ENCODE measurements at places on chromosomes 11 and 22. TPM values are rescaled to one million over a fixed set of nuclear protein-coding genes. Genes with fewer than 3 reads are reported as not detected.
A peak's percentile ranks its signal among the peaks of the same experiment; 100 is the strongest.

DNA sequence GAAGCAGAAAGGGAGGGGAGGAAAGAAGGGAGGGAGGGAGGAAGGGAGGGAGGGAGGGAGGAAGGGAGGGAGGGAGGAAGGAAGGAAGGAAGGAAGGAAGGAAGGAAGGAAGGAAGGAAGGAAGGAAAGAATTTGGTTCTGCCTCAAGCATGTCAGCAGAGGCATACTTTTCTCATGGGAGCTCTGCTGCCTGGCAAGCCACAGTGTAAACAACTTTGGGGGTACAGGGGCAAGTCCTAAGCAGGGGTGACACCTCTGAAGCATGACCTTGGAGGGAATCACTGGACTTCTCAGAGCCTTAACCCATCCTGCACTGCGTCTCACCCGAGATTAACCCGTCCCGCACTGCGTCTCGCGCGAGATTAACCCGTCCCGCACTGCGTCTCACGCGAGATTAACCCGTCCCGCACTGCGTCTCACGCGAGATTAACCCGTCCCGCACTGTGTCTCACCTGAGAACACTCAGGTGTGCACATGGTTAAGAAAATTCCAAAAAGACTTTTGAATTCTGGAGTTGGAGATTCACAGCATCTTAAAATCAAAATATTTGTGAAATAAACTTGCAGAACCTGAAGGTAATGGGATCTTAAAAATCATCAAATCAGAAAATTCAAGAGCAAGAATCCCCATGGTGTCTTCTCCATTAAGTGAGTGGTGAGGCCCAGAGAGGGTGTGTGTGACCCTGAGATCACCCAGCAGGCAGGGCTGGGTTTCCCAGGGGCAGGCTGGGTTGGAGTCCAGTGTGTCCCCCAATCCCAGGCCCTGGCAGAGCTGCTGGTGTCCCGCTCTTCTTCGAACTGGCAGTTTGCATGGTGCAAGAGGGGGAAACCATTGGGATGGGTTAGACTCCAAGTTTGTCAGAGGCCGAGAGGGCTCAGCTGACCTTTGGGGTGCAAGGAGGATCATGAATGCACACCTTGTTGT lies 190.4 kb downstream of the MN1 start:
- peaks cover 63% of the 10 kb centered on the region for H3K27me3 ChIP-seq
- H3K4me3 ChIP-seq, result no peak overlapping the region
- H3K27ac ChIP-seq, result no peak overlapping the region
- DNase-seq, result no peak
- H3K4me1 ChIP-seq, result peaks cover 8% of the 10 kb centered on the region
- no peaks in the 10 kb centered on the region for H3K36me3 ChIP-seq

DNA sequence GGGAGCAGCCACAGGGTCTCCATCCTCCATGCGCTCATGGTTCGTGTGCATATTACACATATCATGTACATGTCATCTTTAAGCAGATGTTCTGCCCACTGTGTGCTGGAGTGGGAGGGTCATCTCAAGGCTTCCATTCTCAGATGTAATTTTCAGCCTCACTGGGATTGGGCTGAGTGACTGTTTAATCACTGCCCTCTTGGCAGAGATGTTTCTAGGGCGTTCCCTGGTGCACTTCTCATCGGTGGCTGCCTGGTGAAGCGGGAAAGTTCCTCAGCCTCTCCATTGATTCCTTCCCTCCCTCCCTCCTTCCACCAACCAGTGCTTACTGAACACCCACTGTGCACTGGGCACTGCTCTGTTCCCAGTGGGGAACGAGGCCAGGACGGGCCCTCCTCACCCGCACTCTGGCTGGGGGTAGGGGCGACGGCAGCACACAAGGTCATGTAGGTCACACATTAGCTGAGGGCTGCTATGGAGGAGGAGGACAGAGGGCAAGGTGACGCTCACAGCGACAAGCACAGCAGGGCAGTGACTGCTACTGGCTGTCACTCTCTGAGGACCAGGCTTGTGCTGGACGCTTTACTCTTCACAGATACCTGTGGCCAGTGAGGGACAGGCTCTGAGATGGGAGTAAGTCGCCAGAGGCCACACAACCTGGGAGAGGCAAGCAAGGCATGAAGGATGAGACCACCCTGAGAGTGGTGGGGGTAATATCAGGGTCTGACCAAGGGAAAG lies 22.9 kb downstream of the GNAZ start:
- no peaks in the 10 kb centered on the region for H3K27me3 ChIP-seq
- no peaks in the 10 kb centered on the region for H3K36me3 ChIP-seq
- peaks cover 6% of the 10 kb centered on the region for H3K4me1 ChIP-seq
- no peak overlapping the region for H3K27ac ChIP-seq

DNA sequence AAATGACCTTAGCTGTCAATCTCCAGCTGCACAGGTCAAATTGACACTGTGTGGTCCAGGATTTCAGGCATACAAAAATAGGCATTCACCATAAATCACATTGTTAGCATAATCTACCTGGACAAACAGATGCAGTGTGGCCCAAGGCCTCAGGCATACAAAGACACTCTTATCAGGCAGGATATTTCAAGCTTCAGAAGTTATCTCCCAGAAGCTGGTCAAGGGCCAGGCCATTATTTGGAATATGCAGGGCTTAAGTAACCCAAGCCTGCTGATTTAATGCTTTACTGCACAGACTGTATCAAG lies 25.5 kb upstream of the HORMAD2 start:
- H3K4me1 ChIP-seq, result peaks cover 14% of the 10 kb centered on the region
- no peaks in the 10 kb centered on the region for H3K27me3 ChIP-seq
- H3K4me3 ChIP-seq, result no peak overlapping the region
- DNase-seq, result no peak
- H3K27ac ChIP-seq, result no peak overlapping the region
- no peaks in the 10 kb centered on the region for H3K36me3 ChIP-seq

Gene TTC38
- total RNA-seq, result 25.4 TPM

Gene GNB1L
- total RNA-seq, result 2.9 TPM

GRCh38 chr11:11122749-11123148 lies 230.3 kb downstream of the CSNK2A3 start:
- no peak for DNase-seq
- H3K4me1 ChIP-seq, result no peaks in the 10 kb centered on the region
- no peak overlapping the region for H3K27ac ChIP-seq
- H3K27me3 ChIP-seq, result no peaks in the 10 kb centered on the region

Gene NPAS4
- total RNA-seq, result not detected

Gene CRYBB1
- total RNA-seq, result 0.66 TPM

- H3K4me1 ChIP-seq, result peaks cover 46% of the 10 kb centered on the region
- DNase-seq, result no peak
- peak overlapping the region; percentile 92 for H3K4me3 ChIP-seq
- peaks cover 3% of the 10 kb centered on the region for H3K27me3 ChIP-seq
- H3K27ac ChIP-seq, result peak overlapping the region; percentile 98
Measured at GRCh38 chr22:37607935-37608476, 628 bp upstream of the GGA1 start.

DNA sequence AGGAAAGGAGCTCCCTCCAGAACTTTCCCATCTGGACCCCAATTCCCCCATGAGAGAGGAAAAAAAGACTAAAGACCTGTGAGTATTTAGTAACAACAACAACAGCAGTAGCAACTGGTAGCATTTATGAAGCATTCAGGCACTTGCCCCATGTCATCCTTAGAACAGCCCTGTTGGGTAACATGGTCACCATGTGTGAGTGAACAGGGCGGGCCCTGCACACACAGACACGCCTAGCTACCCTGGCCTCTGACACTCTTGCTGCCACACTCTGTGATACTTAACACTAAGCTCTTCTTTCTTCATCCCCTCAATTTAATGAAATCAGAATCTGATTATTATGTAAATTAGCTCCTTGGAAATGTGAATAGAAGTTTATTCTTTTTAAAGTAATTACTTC lies 26.1 kb upstream of the SLC25A18 start:
- peaks cover 29% of the 10 kb centered on the region for H3K36me3 ChIP-seq
- no peak for DNase-seq
- H3K27ac ChIP-seq, result no peak overlapping the region
- no peaks in the 10 kb centered on the region for H3K4me1 ChIP-seq
- no peak overlapping the region for H3K4me3 ChIP-seq
- H3K27me3 ChIP-seq, result no peaks in the 10 kb centered on the region

Gene CHRM4
- total RNA-seq, result not detected

DNA sequence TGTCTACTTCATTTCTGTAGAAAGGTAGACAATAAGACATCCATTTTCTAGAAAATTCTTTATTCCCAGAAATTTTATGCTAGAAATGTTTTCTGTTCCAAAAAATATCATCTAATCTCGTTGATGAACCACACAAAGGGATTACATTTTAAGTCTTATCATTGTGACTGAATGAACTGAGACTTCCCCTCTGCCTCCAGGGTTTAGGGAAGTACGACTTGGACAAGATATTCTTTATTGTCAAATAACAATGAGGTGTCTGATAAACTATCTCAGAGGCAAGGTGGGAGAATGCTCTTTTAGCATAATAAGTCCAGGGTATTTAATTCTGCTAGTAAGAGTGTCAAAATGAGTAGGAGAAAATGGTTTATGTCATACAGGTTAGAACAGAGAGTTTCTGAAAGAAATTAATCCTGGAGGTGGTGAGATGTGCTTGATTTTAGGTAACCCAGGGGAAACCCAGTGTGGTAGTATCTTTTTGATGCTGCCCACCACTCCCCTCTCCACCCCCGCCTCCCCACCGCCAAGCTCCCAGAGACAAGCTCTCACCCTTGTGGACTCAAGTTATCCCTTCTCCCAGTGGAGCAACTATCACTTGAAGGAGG lies 100.6 kb downstream of the CD44 start:
- no peak overlapping the region for H3K4me3 ChIP-seq
- no peak for DNase-seq
- no peaks in the 10 kb centered on the region for H3K36me3 ChIP-seq
- H3K27ac ChIP-seq, result no peak overlapping the region

GRCh38 chr11:102833731-102834130 lies 9.7 kb downstream of the MMP3 start:
- no peaks in the 10 kb centered on the region for H3K36me3 ChIP-seq
- H3K4me3 ChIP-seq, result no peak overlapping the region
- peaks cover 20% of the 10 kb centered on the region for H3K27me3 ChIP-seq

- DNase-seq, result no peak
- H3K27me3 ChIP-seq, result no peaks in the 10 kb centered on the region
- H3K36me3 ChIP-seq, result peaks cover 20% of the 10 kb centered on the region
- no peak overlapping the region for H3K27ac ChIP-seq
- no peaks in the 10 kb centered on the region for H3K4me1 ChIP-seq
- H3K4me3 ChIP-seq, result no peak overlapping the region
Measured at GRCh38 chr22:25802018-25802417, 60.0 kb downstream of the MYO18B start.

GRCh38 chr11:70816156-70816678 lies 417.9 kb downstream of the CTTN start:
- H3K36me3 ChIP-seq, result no peaks in the 10 kb centered on the region
- no peak overlapping the region for H3K27ac ChIP-seq
- DNase-seq, result no peak
- peaks cover 71% of the 10 kb centered on the region for H3K27me3 ChIP-seq
- H3K4me3 ChIP-seq, result no peak overlapping the region

DNA sequence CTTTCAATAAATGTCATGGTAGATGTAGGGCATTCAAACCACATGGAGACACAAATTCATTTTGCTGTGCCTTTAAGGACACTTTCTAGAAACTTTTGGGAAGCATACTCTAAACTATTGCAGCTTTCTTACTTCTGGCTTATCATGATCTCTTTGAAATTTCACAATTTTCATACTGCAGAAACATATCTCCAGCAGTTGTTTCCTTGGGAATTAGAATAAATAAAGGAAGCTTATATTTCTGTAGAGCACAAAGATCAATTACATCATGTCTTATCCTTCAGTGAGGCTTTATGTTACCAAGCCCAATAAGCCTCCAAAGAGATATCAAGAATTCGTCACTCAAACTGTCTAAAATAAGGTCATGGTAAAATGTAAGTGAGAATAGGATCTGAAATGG lies 74.5 kb upstream of the RAB38 start:
- no peaks in the 10 kb centered on the region for H3K27me3 ChIP-seq
- H3K4me3 ChIP-seq, result no peak overlapping the region
- no peak overlapping the region for H3K27ac ChIP-seq

All from left ventricle myocardium inferior (tissue), 1 donor.